ENCODE measurements at places on chromosomes 2 and 18.

GRCh38 chr2:53969285-53969967, 1.4 kb downstream of the PSME4 start:
- DNase-seq, result peak; percentile 47

- DNase-seq, result no peak
Observed at GRCh38 chr18:75010689-75011088, 198.2 kb downstream of the PTGR3 start.

GRCh38 chr18:46356278-46357033, 252.3 kb downstream of the HAUS1 start:
- no peak for DNase-seq

DNA sequence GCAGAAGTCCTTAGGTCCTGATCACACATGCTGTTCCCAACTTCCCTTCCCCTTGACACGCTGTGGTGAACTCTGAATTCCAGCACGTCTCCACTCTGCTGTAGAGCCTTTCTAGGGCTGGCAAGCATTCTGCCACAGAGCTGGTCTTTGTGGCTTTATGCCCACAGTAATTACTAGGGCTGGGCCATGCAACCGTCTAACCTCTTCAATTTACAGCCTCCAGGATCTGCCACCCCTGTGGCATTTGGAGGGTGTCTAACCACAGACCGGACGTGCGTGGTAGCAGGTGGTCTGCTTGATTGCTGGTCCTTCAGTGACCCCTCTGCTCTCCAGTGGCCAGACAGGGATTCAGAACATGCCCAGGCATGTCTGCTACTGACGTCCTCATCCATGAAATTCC, 43.1 kb upstream of the TGFA start:
- no peak for DNase-seq

DNA sequence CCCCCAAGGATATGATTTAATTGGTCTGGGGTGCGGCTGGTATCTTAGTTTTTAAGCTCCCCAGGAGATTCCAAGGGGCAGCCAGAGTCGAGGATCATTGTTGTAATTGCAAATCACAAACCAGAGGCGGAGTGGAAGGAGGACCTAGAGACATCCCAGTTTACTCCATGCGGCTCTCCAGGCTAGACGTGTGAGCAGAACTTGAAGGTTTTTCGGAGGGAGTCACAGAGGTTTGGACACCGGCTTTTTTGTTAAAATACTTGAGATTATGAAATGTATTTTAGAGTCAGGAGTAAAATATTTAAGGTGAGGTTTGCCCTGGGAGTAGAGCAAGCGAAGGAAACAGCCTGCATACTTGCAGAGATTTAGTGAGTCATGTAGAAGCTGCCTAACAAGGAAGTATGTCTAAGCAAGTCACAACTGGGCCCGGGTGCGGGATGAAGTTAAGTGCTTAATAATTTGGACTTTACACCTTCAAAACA, 39.5 kb downstream of the TGOLN2 start:
- no peak for DNase-seq

DNA sequence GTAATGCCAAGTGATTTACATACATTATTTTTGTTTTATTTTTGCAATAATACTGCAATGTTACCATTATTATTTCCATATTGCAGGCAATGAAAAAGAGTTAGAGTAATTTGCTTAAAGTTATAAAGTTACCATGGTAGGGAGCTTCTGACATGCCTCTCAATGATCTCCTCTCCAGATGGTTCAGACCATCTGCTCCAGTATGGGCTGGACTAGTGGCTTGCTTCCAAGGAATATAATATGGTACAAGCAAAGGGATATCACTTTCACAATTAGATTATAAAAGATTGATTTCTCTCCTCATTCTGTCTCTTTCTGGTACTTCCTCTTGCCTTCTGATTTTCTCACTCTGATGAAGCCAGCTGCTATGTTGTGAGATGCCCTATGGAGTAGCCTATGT, 245.4 kb downstream of the INSIG2 start:
- no peak for DNase-seq

GRCh38 chr2:233413559-233414272, 59.4 kb downstream of the DGKD start:
- DNase-seq, result peak; percentile 38

- peak; percentile 38 for DNase-seq
Observed at GRCh38 chr2:219495531-219496122, 3.1 kb upstream of the GMPPA start.

DNA sequence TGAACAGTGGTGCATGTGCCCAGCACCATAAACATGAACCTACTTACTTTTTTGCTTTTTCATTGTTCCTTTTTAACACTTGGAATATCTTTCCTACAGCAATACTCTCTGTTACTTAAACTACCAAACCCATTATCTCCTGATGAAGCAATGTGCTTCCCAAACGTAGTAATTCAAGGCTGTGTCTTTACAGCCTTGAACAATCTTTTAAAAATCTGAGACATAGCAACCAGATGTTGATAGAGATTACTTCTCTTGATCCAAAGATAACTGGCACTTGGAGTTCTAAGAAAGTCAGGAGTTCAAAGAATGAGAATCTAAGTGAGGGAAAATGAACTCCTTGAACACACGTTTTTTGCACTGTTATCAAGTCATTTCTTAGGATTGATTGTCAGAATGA, 40.4 kb downstream of the ATP8B1 start:
- DNase-seq, result no peak

DNA sequence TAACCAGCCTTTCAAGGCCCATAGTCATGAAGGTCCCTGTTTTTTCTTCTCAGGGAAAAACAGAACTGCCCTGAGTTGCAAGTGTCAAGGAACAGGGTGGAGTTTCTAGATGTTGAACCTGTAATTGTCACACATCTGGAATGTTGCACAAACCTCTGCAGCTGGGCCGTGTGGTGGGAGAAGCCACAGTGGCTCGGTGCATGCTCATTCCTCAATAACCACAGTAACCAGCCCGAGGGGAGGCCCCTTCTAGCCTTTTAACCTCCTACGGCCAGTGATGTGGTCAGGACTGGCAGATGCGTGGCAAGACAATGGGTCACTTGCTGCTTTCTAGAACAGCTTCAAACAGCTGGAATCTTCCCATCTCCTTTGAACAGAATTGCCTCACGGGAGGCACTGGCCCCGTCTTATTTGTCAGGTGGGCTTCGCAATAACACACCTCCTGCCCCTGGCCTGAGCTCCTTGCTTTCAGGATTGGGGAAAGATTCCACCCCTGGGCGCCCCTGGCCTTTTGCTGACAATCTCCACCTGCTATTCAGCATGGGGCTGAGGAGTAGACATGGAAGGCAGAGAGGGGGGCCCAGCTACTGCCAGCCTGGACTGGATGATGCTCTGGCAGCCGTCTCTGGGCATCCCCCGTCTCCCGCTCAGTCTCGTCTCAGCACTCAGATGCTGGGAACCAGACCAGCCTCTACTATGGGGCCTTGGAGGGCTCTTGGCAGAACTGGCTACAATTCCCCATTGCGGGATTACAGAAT, 102.9 kb downstream of the KLHL29 start:
- no peak for DNase-seq

- no peak for DNase-seq
Observed at GRCh38 chr2:134773335-134773734, 54.5 kb upstream of the TMEM163 start.

DNA sequence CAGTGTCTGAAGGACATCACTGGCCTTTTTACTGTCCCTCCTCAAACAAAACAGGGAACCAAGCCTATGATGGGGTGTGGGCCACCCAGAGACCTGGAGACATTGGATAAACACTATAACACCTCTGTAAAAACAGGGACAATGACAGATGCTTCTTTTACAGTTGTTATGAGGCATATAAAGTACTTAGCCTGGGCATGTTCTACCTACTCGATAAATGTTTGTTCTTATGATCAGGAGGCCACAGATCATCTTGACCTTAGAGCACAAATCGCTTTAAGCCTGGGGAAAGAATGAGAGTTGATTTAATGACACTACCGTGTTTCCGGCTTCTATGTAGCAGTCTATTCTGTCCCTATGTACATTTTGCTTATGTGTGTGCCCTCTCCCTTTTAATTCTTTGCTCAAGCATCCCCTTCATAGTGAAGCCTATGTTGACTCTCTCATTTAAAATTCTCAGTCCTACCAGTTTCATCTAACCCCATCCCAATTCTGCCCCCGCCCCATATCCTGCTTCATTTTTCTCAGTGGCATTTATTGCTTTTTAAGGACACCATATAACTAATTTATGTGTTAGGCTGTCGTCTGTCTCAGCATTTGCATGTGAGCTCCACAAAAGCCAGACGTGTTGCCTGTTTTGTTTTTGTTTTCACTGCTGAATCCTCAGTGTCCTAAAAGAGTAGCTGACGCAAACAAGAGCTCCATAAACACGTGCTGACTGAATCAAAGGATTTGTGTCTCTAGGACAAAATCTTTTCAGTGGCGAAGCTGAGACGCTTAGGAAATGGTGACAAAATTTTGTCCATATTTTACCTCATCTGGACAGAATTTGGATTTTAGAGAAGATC, 182.3 kb upstream of the ST6GAL2 start:
- DNase-seq, result peak; percentile 99

- DNase-seq, result no peak
Observed at GRCh38 chr2:239809391-239809790, 215.8 kb downstream of the NDUFA10 start.

DNA sequence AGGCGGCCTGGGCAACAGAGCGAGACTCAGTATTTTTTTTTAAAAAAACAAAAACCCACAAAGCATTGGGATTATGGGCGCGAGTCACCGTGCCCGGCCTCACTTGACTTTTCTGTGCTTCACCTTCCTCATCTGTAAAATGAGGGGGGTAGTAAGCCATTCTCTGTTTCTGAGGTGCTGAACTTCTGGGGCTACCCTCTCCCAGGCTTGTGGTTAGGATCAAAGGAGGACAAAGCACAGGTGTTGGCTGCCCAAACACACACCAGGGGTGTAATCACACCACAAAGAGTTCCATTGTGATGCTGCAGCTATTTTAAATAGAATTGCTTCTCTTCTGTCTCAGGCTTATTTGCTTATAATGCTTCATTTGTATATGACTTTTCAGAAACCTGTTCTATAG, 35.8 kb upstream of the INHBB start:
- no peak for DNase-seq

- DNase-seq, result no peak
Observed at GRCh38 chr2:131394147-131394931, 30.4 kb upstream of the RAB6D start.

- DNase-seq, result peak; percentile 87
Observed at GRCh38 chr18:74284191-74284979, 7.4 kb downstream of the CYB5A start.

GRCh38 chr18:49988733-49989132, 175.4 kb upstream of the ACAA2 start:
- no peak for DNase-seq

- DNase-seq, result no peak
Observed at GRCh38 chr2:231190531-231191197, 7.8 kb upstream of the ARMC9 start.

GRCh38 chr18:25230658-25231326, 121.2 kb downstream of the ZNF521 start:
- no peak for DNase-seq

DNA sequence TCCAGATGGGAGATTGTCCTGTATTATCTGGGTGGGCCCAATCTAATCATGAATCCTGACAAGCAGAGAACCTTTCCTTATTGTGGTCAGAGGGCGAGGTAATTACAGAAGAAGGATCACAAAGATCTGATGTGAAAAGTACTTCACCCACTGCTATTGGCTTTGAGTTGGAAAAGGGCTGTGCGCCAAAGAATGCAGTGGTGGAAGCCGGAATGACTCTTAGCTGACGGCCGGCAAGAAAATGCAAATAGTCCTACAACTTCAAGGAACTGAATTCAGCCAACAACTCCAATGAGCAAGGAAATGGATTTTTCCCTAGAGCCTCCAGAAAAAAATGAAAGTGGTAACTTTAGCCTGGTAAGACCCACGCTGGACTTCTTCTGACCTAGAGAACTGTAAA, 67.3 kb downstream of the CTNNA2 start:
- DNase-seq, result no peak

DNA sequence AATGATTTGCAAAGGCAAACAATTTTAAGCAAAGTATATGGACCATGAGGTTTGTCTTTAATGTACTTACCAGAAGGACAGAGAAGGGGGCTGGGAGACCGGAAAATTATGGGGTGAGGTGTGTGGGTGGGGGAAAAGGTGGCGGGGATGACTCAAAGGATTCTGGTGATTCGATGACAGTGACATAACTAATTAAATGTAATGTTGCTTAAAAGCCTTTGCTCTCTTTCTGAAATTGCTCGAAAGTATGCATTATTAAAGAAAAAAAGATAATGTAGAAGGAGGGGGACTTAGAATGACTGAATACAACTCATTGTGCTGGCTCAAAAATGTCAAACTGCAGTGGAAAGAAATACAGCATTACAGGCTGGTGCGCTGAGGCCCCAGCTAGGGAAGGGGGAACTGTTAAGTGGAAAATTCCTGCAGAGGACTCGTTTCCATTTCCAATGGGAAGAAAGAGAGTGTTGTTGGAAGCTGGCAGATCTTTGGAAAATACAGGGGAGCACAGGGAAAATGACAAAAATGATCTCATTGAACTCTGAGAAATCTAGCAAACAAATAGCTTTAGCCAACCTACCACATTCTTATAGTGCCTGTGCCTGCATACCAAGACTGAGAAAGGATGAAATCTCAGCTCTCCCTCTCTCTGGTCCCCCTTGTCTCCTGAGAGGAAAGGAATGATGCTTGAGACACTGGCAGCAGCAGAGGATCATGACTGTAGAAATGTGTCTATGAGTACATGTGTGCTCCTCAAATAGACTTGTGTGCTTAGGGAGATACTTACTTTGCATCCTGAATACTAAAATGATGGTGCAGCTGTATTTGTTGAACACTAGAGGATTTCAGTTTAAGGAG, 632.4 kb downstream of the NYAP2 start:
- no peak for DNase-seq

- no peak for DNase-seq
Observed at GRCh38 chr2:61356958-61357350, 113.9 kb downstream of the USP34 start.
